ENCODE measurements at places on chromosomes 4 and X. TPM values are rescaled to one million over a fixed set of nuclear protein-coding genes. Genes with fewer than 3 reads are reported as not detected.
A peak's percentile ranks its signal among the peaks of the same experiment; 100 is the strongest.

GRCh38 chr4:38268108-38268820, 308.1 kb downstream of the PTTG2 start:
- no peak overlapping the region for H3K27ac ChIP-seq
- peaks cover 6% of the 10 kb centered on the region for H3K27me3 ChIP-seq
- no peaks in the 10 kb centered on the region for H3K4me1 ChIP-seq
- H3K36me3 ChIP-seq, result no peaks in the 10 kb centered on the region
- H3K4me3 ChIP-seq, result no peak overlapping the region
- DNase-seq, result no peak

- H3K27me3 ChIP-seq, result peaks cover 2% of the 10 kb centered on the region
- H3K4me3 ChIP-seq, result no peak overlapping the region
- H3K27ac ChIP-seq, result no peak overlapping the region
- no peak for DNase-seq
These were observed 199.2 kb downstream of the DCTD start for GRCh38 chr4:182717788-182718583.

GRCh38 chr4:118290951-118291350, 61.9 kb downstream of the PRSS12 start:
- peaks cover 5% of the 10 kb centered on the region for H3K4me1 ChIP-seq
- peaks cover 3% of the 10 kb centered on the region for H3K36me3 ChIP-seq
- no peak for DNase-seq
- H3K4me3 ChIP-seq, result no peak overlapping the region

Gene TEX13B
- total RNA-seq, result not detected

DNA sequence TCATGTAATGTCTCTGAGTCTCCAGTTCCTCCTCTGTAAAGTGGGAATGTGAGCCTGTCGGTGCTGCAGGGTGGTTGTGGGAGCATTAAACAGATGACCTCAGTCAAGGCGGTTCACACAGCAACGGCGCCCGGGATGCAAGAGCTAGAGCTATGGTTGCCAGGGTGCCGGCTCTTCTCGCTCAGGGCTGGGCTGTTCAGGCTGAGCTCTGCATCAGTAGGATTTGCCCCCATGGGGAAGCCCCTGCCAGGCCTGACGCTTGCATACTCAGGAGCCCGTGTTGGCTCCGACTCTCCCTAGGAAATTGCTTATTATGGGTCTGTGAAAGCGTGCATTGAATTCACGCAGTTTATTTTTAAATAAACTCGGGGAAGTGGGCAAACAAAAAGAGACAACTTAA, 67.3 kb downstream of the PSAPL1 start:
- DNase-seq, result no peak
- no peaks in the 10 kb centered on the region for H3K27me3 ChIP-seq

Gene DRD5
- total RNA-seq, result not detected

DNA sequence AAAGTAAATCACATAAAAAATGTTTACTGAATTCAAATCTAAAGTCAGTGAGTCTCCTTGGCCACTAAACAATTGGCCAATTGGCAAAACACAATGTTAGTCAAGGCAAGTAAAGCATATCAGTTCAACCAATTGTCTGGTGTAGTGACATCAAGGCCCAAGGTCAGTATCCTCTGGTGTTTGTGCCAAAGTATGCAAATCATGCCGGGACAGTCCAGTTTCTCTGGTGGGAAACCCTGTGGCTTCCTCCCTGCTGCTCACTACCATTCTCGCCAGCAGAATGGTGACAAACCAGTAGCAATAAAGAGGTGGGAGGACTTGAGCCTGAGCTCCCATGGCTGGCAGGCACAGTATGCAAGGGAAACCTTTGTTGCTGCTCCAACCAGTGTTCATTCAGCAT, 314.9 kb upstream of the FGF13 start:
- H3K4me1 ChIP-seq, result no peaks in the 10 kb centered on the region
- no peaks in the 10 kb centered on the region for H3K27me3 ChIP-seq
- no peaks in the 10 kb centered on the region for H3K36me3 ChIP-seq
- no peak for DNase-seq
- no peak overlapping the region for H3K27ac ChIP-seq

GRCh38 chr4:8766610-8767009, 105.0 kb downstream of the HMX1 start:
- no peaks in the 10 kb centered on the region for H3K4me1 ChIP-seq
- H3K27ac ChIP-seq, result no peak overlapping the region
- H3K4me3 ChIP-seq, result no peak overlapping the region
- H3K27me3 ChIP-seq, result no peaks in the 10 kb centered on the region
- H3K36me3 ChIP-seq, result no peaks in the 10 kb centered on the region

Gene TEX13D
- not detected for total RNA-seq

DNA sequence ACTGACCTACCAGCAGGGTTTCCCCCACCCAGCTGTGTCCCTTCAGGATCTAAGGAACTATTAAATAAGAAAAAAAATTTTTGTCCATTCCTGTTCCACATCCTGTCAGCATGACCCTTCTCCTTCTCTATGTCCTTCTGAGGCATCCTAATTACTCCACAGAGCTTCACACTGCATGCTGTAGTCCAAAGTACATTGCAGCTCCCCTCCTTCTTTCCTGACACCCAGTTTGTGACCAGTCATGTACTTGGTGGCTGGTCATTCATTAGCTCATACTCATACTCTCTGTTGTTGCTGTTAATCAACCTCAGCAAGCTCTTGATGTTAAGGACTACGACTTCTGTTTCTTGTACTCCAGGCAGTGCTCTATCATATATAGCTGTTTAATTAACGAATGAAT, 2.4 kb upstream of the EGF start:
- H3K27ac ChIP-seq, result no peak overlapping the region
- H3K4me3 ChIP-seq, result no peak overlapping the region
- no peak for DNase-seq
- H3K36me3 ChIP-seq, result no peaks in the 10 kb centered on the region

GRCh38 chr4:2793586-2794485, 951 bp downstream of the SH3BP2 start:
- H3K4me3 ChIP-seq, result peak overlapping the region; percentile 89
- peak; percentile 58 for DNase-seq
- H3K27ac ChIP-seq, result peak overlapping the region; percentile 64

GRCh38 chr4:15729910-15730533, 27.2 kb downstream of the BST1 start:
- DNase-seq, result no peak
- peaks cover 8% of the 10 kb centered on the region for H3K27me3 ChIP-seq
- H3K4me1 ChIP-seq, result peaks cover 11% of the 10 kb centered on the region
- H3K4me3 ChIP-seq, result no peak overlapping the region

Gene FABP2
- total RNA-seq, result 0.19 TPM

- no peak for DNase-seq
- H3K4me1 ChIP-seq, result peaks cover 18% of the 10 kb centered on the region
- H3K27ac ChIP-seq, result no peak overlapping the region
- no peak overlapping the region for H3K4me3 ChIP-seq
- H3K27me3 ChIP-seq, result no peaks in the 10 kb centered on the region
- peaks cover 4% of the 10 kb centered on the region for H3K36me3 ChIP-seq
These were observed 554.6 kb upstream of the BOD1L1 start for GRCh38 chr4:14182148-14182547.

Gene SEPTIN11
- total RNA-seq, result 60.0 TPM

GRCh38 chr4:101032541-101032940, 314.8 kb downstream of the PPP3CA start:
- H3K27me3 ChIP-seq, result no peaks in the 10 kb centered on the region
- H3K27ac ChIP-seq, result no peak overlapping the region
- peaks cover 20% of the 10 kb centered on the region for H3K36me3 ChIP-seq
- no peak overlapping the region for H3K4me3 ChIP-seq
- peaks cover 9% of the 10 kb centered on the region for H3K4me1 ChIP-seq

Gene SATL1
- total RNA-seq, result not detected

Gene POU3F4
- total RNA-seq, result not detected

Gene DDX53
- not detected for total RNA-seq

Data from activated naive CD8-positive, alpha-beta T cell treated with anti-CD3 and anti-CD28 coated beads, Interleukin-2, amount 10 ng/mL, durations not matched to agents 7 days and 5 days (primary cell).